Activated CD4-positive, CD25-positive, alpha-beta regulatory T cell (primary cell): ENCODE measurements at places on chromosomes 6 and 20.

GRCh38 chr6:165092881-165093595, 216.4 kb downstream of the C6orf118 start:
- no peak for DNase-seq

- DNase-seq: no peak
Observed at GRCh38 chr20:11366660-11367059, 551.0 kb upstream of the BTBD3 start.

GRCh38 chr6:98985391-98985790, 37.6 kb upstream of the FBXL4 start:
- no peak for DNase-seq

DNA sequence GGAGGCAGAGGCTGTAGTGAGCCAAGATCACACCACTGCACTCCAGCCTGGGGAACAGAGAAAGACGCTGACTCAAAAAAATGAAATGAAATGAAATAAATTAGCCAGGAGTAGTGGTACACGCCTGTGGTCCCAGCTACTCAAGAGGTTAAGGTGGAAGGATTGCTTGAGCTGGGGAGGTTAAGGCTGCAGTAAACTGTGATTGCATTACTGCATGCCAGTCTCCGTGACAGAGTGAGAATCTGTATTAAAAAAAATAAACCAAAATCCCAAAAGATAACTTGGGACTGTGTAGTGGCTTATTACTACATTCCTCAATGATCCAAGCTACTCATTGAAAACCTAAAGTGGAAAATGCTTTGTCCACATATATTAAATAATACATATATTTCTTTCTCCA, 87.0 kb downstream of the SGK1 start:
- no peak for DNase-seq

DNA sequence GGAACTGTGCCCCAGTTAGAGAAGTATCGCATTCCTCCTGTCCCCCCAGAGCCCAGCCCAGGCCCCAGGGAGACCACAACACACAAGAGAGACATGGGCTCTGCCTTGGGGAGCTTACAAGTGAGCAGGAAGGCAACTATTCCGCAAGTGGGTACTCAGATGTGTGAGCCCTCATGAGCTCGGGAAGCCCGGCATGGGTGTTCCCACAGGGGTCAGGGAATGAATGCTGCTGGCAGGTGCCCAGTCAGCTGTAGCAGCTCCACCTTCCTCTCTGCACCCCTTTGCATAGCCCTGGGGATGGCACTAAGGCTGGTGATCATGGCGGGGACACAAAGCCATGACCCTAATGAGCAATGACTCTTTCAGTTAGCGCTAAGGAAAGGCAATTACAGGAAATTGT, 194.1 kb downstream of the SYNDIG1 start:
- DNase-seq: no peak

GRCh38 chr6:127423921-127424320, 35.3 kb downstream of the KIAA0408 start:
- no peak for DNase-seq

DNA sequence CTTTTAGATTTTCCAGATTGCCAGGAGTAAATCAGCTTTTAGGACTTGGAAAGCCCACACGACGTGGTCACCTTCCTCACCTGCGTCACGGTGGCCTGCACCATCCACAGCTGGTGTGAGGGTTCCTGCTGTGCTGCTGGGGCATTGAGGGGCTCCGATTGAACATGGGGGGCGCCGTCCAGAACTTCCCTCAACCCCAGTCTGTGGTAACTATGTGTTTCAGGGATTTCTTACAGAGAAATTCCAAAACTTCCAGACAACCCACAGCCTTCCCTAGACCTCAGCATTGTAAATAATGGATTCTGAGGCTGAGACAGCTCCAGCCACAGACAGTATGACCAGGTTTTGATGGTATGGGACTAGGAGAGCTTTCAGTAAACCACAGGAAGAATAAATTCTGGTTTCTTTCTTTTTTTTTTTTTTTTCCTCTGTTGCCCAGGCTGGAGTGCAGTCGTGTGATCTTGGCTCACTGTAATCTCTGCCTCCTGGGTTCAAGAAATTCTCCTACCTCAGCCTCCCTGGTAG, 46.7 kb upstream of the IRF4 start:
- no peak for DNase-seq

DNA sequence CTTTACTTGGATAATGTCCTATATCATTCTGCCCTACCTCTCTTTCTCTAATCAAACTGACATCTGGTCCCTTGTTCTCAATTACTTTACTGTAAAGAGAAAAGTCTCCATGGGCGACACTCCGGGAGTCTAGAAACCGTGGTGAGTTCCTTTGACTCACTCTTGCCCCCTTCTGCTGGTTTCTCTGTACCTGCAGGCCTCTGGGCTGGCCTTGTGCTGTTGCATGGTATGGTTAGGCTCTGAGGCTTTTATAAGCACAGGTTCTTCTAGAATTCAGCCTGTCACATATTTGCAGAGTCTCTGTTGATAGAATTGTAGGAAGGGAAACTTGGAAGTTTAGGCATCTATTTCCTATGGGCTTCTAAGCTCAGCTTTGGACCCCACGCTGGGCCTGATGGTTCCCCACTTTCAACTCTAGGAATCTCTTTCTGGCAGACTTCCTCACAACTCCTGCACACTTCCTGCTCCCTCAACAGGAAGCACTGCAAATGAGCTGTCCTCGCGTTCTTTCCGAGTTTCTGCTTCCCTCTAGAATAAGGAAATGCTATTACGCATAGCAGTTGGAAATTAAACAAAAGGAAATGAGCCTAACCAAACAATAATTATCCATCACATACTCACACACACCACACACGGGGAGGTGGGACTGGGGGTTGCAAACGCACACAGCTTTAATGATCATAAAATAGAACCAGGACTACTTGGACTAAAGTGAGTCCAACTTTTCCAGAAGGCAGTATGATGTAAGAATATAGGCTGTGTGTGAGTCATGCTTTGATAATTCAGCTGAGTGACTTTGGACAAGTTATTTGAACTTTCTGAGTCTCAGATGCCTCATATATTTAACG, 683.3 kb downstream of the QKI start:
- DNase-seq: no peak

GRCh38 chr6:111796310-111796918, 76.8 kb downstream of the FYN start:
- DNase-seq: no peak

- DNase-seq: no peak
Observed at GRCh38 chr6:45686841-45687569, 309.3 kb upstream of the SUPT3H start.

- no peak for DNase-seq
Observed at GRCh38 chr6:108953681-108954080, 105.5 kb downstream of the ARMC2 start.

- DNase-seq: no peak
Observed at GRCh38 chr6:15341311-15342001, 95.6 kb downstream of the JARID2 start.

DNA sequence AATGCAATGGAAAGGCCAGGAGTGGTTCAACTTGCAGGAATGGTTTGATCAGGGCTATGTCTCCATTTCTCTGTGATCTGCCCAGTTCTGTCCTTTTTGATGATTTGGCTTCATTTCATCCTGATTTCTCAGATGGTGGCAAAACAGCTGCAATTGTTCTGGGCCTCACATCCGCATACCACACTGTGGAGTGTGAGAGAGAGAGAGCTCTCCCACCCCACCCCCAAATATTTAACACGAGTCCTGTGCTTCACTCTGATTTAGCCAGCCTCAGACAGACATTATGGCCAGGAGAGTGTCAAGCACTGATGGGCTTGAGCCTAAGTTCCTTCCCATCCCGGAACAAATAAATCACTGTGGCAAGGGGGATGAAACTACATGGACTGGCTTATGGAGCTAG, 284.6 kb downstream of the CDC5L start:
- no peak for DNase-seq

DNA sequence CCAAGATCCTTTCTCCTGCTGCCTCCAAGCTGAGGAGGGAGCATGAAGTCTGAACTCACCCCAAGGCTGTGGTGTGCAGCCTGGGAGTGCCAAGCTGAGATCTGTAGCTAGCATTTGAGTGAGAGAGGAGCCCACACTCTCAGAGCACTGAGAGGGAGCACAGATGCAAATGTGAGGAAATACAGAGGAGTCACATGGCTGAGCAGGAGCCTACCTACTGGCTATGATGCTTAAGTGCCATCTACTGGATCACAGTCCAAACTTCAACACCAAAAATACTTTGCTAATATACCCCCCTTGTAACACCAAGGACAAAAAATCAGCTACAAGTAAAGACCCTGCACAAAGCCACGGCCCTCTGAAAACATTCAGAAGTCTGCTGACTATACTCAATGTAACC, 94.4 kb upstream of the IMPG1 start:
- DNase-seq: no peak

- no peak for DNase-seq
Observed at GRCh38 chr6:53735896-53736295, 58.9 kb upstream of the LRRC1 start.

DNA sequence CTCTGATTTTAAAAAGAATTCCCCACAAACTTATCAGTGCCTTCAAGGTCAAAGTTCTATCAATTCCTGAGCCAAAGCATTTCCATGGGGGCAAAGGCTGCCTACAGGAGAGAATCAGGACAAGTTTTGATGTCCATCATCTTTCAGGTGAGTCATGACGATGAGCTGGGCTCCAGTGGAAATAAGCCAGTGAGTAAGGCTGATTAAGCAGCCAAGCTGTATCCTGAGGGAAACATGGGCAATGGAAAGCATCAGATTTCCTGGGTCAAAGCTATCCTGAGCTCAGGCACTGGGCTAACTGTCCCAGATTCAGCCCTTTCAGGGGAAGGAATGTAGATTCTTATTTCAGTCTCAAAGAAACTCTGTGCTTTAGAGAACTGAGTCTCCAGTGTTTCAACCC, 377.4 kb downstream of the CD109 start:
- no peak for DNase-seq

DNA sequence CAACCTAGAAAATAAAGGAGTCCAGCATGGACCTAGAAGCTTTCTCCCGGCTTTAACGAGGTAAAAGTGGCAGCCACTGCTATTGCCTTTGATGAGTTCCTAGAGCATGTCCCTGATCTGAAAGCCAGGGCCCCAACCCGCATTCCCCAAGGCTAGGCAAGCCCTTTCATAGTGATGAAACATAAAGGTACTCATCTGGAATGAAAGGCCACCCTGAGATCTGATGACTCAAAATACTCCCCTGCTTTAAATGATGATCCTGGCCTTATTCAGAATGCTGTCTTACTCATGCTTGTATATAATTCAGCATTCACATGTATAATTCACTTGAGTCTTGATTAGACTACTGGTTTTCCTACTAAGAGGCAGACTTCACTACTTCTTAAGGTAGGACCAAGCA, 21.3 kb downstream of the TTPAL start:
- no peak for DNase-seq

- DNase-seq: no peak
Observed at GRCh38 chr6:32129297-32130088, 595 bp downstream of the FKBPL start.

GRCh38 chr6:56327946-56328727, 80.8 kb upstream of the COL21A1 start:
- DNase-seq: no peak

GRCh38 chr6:56037601-56038000, 162.2 kb upstream of the BMP5 start:
- no peak for DNase-seq

- no peak for DNase-seq
Observed at GRCh38 chr20:1171461-1172093, 13.2 kb downstream of the TMEM74B start.

- no peak for DNase-seq
Observed at GRCh38 chr20:58892932-58893224, 40.4 kb downstream of the GNAS start.

- no peak for DNase-seq
Observed at GRCh38 chr20:49320460-49320859, 42.6 kb upstream of the ZNFX1 start.

GRCh38 chr6:33622456-33623431, 1.6 kb downstream of the ITPR3 start:
- no peak for DNase-seq

- no peak for DNase-seq
Observed at GRCh38 chr6:7175462-7175861, 67.7 kb downstream of the RREB1 start.

GRCh38 chr20:26135325-26136110, 438.9 kb upstream of the ZNF337 start:
- DNase-seq: no peak

GRCh38 chr6:164415832-164416563, 893.4 kb downstream of the C6orf118 start:
- no peak for DNase-seq

DNA sequence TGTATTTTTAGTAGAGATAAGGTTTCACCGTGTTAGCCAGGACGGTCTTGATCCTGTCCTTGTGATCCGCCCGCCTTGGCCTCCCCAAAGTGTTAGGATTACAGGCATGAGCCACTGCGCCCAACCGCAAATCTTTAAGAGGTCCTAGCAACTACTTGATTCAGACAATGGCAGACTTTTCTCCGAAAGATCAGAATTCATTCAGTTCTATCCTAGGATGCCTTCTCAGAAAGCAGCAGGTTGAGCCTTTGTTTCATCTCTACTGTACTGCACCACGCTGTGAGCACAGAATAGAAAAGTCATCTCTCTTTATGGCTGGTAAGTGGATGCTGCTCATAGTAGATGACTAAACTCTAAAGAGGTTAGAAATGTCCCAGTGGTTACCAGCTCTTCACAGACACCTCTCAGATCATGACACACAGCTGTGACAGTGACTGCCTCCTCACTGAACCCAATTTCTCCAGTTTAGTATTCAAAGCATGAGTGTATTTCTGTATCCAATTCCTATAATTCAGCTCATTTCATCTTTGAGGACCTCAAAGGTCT, 6.0 kb upstream of the HSF2 start:
- DNase-seq: no peak
